Tongue (tissue), 3 donors: ENCODE measurements at places on chromosomes 2 and 18. TPM values are rescaled to one million over a fixed set of nuclear protein-coding genes. Genes with fewer than 3 reads are reported as not detected.

The OTX1 gene
- 0.62 TPM for total RNA-seq

The ZBTB7C gene
- 17.8 TPM for total RNA-seq

The SPDYA gene
- 4.2 TPM for total RNA-seq

The VAMP5 gene
- total RNA-seq, result 15.7 TPM

The PSMA8 gene
- not detected for total RNA-seq

The HADHB gene
- total RNA-seq, result 196 TPM

The AMER3 gene
- total RNA-seq, result not detected

The CXCR1 gene
- 0.31 TPM for total RNA-seq

The HOXD3 gene
- total RNA-seq, result 1.9 TPM

The GPAT2 gene
- total RNA-seq, result 2.8 TPM

The LIPG gene
- total RNA-seq, result 2.9 TPM

The CCDC178 gene
- total RNA-seq, result not detected

The LYG2 gene
- total RNA-seq, result not detected

The IL36G gene
- total RNA-seq, result not detected

The NLRC4 gene
- 1.7 TPM for total RNA-seq

The GPR39 gene
- total RNA-seq, result 0.10 TPM

The ANKRD62 gene
- total RNA-seq, result 0.10 TPM

The ANKRD30BL gene
- 0.31 TPM for total RNA-seq

The SLC14A1 gene
- 4.0 TPM for total RNA-seq

The FAP gene
- total RNA-seq, result 50.0 TPM

The SLC9A2 gene
- 2.4 TPM for total RNA-seq

The IL1F10 gene
- not detected for total RNA-seq

The RAB6C gene
- 0.10 TPM for total RNA-seq

The ALK gene
- 0.41 TPM for total RNA-seq

The QPCT gene
- total RNA-seq, result 5.6 TPM

The CHRNG gene
- total RNA-seq, result 19.5 TPM

The PROC gene
- not detected for total RNA-seq

The DCAF17 gene
- total RNA-seq, result 30.5 TPM

The ANKRD23 gene
- 96.8 TPM for total RNA-seq

The IFIH1 gene
- 7.0 TPM for total RNA-seq

The FBXO48 gene
- total RNA-seq, result 0.82 TPM

The DCDC2C gene
- not detected for total RNA-seq

The IL36A gene
- total RNA-seq, result 0.72 TPM
